ENCODE measurements at places on chromosomes 1 and 21.

- no peak for DNase-seq
These were observed 102.9 kb downstream of the ZZZ3 start for GRCh38 chr1:77579547-77579946.

- no peak for DNase-seq
These were observed 120.8 kb upstream of the GADD45A start for GRCh38 chr1:67564193-67564592.

DNA sequence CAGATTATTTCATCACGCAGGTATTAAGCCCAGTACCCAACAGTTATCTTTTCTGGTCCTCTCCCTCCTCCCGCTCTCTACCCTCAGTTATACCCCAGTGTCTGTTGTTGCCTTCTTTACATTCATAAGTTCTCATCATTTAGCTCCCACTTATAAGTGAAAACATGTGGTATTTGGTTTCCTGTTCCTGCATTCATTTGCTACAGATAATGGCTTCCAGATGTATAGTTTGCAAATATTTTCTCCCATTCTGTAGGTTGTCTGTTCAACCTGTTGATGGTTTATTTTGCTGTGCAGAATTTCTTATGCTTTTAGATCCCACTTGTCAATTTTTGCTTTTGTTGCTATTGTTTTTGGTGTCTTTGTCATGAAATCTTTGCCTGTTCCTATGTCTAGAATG lies 21.1 kb upstream of the KCNH1 start:
- DNase-seq, result no peak

DNA sequence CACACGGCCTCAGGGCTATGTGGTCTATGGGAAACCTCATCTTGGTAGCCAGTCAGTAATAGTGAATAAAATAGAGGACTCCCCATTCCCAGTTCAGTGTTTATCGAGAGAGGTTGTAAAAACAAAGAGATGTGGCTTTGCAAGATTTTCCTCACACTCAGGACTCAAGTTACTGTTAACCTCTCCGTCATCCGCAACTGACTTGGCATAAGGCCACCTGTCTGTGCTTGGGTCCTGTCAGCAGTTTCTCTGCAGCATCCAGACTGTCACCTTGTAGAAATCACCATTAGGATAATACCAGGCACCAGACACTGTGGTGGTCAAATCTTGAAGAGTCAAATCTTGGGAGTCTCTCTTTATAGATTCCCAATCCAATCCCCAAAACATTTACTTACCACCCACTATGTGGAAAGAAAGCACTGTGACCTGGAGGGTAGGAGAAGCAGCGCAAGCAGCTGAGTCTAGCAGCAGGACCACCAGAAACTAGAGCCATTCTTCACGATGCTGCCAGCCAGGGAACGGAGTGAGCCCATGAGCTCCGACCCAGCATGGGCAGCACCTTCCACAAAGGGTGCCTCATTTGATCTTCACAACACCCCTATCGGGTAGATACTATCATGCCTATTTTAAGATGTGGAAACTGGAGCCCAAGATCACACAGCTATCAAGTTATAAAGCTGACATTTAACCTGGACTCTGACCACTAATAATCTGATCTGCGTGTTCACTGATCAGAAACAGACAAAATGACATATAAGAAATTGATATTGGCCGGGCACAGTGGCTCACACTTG lies 5.6 kb upstream of the GPR25 start:
- no peak for DNase-seq

GRCh38 chr1:185479796-185480195 lies 162.8 kb upstream of the IVNS1ABP start:
- no peak for DNase-seq

GRCh38 chr1:51224255-51224654 lies 11.8 kb upstream of the RNF11 start:
- DNase-seq, result no peak

DNA sequence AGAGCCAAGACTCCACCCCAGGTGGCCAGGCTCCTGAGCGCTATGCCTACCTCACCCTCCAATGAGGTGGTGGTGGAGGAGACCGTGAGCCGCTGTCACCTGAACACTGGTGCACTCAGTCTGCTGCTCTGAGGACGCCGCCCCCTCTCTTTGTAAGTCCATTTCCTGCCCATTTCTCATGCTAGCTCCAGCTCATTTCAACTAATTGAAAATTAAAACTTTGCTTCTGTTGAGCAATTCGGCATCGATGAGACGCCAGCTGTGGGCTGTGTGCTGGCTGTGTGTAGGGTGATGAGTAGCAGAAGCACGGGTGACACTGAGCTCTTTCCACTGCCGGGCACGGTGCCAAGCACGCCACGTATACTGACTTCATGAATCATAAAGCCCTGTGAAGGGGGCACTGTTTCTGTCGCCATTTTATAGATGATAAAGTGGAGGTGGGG lies 11.2 kb downstream of the TNFRSF1B start:
- DNase-seq, result no peak

GRCh38 chr1:17841944-17842343 lies 86.8 kb downstream of the ACTL8 start:
- DNase-seq, result no peak

DNA sequence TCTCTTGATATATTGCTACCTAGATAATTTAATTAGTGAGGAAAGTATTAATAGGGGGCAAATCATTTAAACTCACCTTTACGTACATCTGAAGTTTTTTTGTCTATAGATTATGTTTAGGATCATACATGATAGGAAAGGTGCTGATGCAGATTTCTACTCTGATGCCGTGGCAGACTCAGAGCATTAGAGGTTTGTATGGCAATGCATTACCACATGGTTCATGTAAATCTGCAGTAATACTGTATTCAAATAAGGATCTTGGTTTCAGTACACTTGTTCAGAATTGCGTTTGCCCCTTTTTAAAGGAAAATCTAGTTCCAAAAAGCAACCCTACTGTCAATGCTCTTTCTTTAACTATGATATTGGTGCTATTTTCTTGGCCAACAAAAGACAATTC lies 288.3 kb downstream of the PTPRC start:
- no peak for DNase-seq

- DNase-seq, result no peak
These were observed 38.0 kb upstream of the KCTD3 start for GRCh38 chr1:215529111-215529510.

DNA sequence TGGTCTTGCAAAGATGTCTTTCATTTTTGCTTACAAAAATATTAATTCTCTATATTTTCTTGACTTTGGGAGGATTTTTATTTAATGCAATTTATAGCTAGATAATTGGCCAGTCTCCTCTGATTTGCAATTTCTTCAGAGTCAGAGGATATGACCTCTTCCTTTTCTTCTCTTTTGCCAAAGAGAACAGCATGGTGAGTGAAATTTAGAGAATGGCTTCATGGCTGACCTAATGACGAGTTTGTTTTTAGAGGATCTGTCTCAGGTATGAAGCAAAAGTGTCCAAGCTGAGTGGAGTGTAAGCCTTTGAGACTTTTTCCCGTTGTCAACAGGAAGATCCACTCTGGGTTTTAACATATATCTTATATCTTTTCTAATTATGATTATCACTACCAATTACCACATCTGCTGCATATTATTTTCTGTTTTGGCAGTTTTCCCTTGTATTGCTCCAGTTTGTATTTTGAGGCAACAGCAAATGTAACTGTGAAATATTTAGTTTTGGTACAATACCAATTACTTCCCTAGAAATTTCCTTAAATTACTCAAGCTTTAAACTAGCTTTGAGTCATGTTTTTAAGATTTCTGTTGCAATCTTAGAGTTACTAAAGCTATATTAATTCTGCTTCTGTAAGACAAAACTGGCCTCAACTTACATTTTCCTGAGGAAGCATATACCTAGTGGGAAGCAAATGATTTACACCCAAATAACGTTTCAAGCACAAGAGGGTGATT lies 332.8 kb upstream of the ZRANB2 start:
- DNase-seq, result no peak

GRCh38 chr1:240457203-240457602 lies 154.8 kb downstream of the GREM2 start:
- DNase-seq, result no peak

DNA sequence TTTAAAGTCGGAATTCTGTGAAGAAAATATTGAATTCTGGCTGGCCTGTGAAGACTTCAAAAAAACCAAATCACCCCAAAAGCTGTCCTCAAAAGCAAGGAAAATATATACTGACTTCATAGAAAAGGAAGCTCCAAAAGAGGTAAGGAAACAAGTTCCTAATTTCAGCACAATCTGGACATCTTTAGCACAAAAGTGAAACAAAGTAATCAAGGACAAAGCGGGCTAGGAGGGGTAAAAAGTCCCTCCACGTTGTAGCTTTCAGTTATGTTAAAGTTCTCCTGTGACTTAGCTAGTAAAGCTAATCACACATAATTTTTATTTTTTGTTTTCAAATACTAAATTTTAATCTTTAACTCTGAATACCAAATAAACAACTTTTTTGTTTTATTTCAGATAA lies 2.2 kb downstream of the RGS2 start:
- no peak for DNase-seq

DNA sequence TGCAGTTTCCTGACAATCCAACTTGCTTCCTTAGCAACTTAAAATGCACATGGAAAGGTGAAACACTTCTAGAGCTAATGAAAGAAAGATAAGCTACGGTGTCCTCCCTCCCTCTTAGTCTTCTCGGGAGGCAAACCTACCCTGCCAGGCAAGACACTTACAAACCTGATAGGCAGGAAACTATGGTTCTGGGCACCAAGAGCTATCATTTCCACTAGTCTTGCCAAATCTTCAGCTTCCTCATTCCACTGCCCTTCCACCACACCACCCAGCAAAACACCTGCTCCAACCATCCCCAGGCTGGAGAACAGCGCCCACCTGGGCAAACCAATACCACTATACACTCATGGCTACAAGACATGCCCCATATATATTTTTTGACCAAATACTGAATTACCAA lies 15.2 kb downstream of the NDC1 start:
- no peak for DNase-seq

GRCh38 chr1:100642826-100643225 lies 76.7 kb upstream of the VCAM1 start:
- DNase-seq, result no peak

- DNase-seq, result no peak
These were observed 66.2 kb upstream of the WDR26 start for GRCh38 chr1:224500796-224501195.

GRCh38 chr1:119475866-119476439 lies 31.1 kb upstream of the HSD3B1 start:
- DNase-seq, result peak; percentile 37

GRCh38 chr1:67721650-67722291 lies 36.8 kb downstream of the GADD45A start:
- DNase-seq, result no peak

- DNase-seq, result no peak
These were observed 63.7 kb downstream of the ST6GALNAC3 start for GRCh38 chr1:76138217-76138616.

GRCh38 chr1:109880971-109881894 lies 29.4 kb upstream of the CSF1 start:
- DNase-seq, result no peak

DNA sequence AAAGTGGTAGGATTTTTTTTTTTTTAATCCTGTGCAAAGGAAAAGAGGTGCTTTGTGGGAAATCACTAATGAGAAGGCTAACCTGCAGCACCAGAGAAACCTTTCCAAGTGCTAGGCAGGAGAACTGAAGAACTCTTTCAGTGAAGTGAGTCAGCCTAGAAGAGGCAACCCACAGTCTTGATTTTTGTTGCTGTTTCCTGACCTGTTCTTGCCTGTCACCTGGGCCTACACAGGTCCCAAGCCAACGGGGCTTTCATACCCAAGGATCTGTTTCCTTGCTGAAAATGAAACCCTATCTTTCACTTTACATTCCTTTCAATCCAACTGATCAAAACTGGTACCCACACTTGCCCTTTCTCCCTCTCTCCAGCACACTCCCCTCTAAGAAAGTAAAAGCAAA lies 7.1 kb upstream of the IKBKE start:
- DNase-seq, result no peak

DNA sequence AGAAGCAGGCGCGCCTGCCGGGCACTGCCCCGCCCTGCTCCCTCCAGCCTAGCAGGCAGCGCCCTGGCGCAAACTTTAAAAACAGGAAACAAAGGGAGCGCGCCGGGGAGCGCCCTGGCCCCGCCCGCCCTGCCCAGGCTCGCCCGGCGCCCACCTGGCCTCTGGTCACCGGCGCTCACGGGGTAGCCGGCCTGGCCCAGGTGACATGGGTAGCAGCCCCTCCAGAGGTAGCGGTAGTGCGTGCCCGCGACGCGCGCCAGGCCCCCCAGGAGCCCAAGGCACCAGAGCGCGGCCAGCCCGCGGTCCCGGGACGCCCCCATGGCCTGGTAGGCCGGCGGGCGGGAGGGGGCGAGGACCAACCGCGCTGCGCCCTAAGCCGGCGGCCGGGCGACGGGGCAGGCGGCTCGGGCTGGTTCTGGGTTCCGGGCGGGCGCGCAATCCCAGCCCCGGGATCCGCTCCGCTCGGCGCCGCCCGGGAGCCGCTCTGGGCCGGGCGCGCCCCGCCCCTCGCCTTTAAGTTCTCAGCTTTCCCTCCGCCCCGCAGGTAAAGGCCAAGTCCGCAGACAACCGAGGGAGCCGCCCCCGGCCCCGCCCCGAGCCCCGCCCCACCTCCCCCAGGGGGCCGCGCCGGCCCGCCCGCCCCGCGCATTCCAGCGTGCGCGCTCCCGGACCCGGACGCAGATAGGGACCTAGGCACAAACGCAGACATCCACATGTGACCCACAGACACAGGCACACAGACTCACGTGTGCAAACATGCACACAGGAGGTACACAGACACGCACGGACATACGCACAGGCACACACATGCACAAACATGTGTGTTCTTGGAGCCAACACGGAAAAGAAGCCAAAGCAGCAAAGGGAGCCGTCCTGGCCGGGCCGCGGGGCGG lies 76.7 kb downstream of the ARHGEF16 start:
- DNase-seq, result peak; percentile 80

GRCh38 chr1:147591993-147592392 lies 50.7 kb downstream of the BCL9 start:
- no peak for DNase-seq

GRCh38 chr1:47578721-47579419 lies 141.0 kb downstream of the FOXD2 start:
- DNase-seq, result no peak

DNA sequence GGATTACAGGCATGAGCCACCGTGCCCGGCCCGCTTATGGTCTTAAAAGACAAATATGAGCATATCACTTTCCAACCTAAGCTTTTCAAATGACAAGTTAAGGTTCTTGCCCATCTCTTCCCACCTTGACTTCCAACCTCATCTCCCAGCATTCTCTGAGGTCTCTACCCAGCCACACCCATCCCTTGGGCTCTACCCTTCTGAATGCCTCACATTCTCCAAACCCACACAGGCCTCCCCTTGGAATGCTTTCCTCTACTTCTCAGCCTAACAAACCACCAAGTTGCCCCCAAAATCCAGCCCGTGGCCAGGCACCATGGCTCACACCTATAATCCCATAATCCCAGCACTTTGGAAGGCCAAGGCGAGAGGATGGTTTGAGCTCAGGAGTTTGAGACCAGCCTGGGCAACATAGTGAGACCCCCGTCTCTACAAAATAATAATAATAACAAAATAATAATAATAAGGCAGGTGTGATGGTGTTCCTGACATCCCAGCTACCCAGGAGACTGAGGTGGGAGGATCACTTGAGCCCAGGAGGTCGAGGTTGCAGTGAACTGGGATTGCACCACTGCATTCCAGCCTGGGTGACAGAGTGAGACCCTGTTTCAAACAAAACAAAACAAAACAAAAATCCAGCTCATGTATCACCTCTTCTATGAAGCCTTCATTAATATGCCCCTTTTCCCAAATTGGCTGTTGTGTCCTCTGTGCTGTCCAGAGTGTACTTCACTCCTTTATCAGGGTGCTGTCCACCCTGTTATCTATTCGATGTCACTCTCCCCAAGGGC lies 11.2 kb downstream of the DCST2 start:
- no peak for DNase-seq

- DNase-seq, result no peak
These were observed 9.0 kb downstream of the COL18A1 start for GRCh38 chr21:45413922-45414321.

Data from mesothelial cell of epicardium (in vitro differentiated cells).